ENCODE measurements at places on chromosomes 7 and 10. TPM values are rescaled to one million over a fixed set of nuclear protein-coding genes. Genes with fewer than 3 reads are reported as not detected.

DNA sequence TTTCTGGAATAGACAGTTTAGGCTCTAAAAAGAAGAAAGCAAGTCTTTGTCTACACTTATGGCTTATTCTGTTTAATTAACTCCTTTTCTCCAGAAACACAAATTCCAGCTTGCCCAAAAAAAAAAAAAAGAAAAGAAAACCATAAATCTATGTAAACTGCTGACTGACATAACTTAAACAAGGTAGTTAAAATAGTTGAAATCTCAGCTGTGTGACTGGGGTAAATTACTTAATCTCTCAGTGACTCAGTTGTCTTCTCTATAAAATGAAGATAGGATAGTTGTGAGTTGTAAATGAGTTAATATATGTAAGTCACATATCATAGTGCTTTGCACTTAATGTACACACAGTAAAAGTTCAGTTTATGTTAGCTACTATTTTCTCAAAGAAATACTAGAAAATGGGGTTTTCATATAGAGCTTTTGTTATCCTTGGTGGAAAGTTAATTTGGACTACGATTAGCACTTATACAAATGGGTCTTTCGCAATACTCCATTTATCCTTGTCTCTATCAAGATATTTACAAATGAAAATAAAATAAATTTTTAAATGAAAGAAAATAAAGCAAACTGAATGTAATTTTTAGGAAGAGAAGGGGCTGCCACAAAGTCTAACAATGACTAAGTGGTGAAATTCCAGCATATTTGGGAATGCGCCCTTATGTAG is 200.9 kb downstream of the MBL2 start:
- no peak for DNase-seq

DNA sequence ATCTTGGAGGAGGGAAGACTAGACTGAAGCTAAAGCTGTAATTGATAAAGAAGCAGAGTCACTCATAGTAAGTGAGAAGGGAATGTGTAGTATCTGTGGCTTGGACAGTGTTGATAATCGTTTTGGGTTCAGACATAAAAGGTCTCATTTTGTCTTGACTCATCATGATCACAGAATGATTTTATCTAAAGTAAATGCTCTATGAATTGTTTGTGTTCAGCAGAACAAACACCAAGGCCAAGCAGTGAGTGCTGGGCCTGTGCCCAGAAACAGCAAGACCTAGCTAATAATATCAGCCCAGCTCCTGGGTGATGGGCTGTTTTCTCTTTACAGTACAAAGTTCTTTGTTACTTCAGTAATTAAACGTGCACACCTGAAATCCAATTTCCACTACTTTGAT is 26.7 kb upstream of the CD36 start:
- DNase-seq, result no peak

DNA sequence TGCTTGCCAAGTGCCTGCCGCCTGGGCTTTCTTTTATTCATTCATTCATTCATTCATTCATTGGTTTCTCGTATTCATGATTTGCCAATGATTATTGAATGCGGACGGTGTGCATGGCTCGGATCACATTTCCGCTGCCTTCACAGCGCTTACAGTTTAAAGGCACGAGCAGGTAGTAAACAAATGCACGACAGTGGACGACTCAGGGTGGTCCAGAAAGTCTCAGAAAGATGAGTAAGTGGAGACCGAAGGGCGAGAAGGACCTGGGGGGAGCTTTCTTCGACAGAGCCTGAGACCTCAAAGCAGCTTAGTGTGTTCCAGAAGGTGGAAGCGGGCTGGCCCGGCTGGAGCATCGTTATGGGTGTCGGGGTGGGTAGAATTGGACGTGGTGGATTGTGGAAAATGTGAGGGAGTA is 506 bp downstream of the MCM10 start:
- DNase-seq, result no peak

- DNase-seq, result no peak
Observed at GRCh38 chr7:151795168-151795811, 81.6 kb downstream of the PRKAG2 start.

DNA sequence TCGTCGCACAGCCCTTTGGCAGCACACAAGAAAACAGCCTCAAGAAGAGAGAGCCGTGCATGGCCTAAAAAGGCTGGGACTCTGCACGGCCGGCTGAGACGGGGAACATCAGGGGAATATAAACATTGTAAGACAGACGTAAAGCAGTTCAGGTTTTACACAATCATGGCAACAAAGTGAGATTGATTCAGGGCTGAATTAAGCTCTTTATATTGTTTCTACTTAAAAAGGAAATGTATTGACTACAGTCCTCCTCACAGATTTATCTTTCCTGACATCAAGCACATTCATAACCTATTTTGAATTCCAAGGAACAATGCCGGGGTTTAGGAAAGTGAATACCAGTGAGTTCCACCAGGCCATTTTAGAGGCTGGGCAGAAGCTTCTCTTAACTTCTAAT is 25.2 kb downstream of the SORBS1 start:
- no peak for DNase-seq

GRCh38 chr7:27073076-27073475 is 22.7 kb downstream of the HOXA1 start:
- no peak for DNase-seq

DNA sequence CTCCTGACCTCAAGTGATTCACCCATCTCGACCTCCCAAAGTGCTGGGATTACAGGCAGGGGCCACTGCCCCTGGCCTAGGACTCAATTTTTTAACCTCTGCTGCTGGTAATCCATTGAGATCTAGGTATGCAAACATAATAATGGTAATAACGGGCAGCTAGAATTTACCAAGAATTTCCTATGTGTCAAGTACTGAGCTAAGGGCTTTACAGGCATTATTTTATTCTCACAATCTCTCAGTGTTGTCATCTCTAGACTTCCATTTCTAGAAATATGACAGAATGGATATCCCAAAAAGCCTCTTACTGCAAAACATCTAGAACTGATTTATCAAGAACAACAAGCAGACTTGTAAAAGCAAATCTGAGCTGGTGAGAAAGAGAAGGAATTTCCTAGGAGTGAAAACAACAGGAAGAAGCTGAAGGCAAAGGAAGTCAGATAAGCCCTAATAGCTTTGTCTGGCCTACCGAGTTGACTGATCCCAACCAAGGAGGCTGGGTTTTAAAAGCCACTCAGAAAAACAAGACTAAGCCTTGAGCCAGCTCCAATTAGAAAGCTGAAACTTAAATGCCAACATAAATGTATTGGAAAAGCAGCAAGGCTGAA is 70.6 kb downstream of the CCDC71L start:
- no peak for DNase-seq

GRCh38 chr10:126654579-126654978 is 15.9 kb downstream of the C10orf90 start:
- DNase-seq, result no peak

- DNase-seq, result no peak
Observed at GRCh38 chr10:87575851-87576250, 71.2 kb downstream of the MINPP1 start.

GRCh38 chr7:21967598-21968003 is 21.9 kb upstream of the CDCA7L start:
- DNase-seq, result no peak

GRCh38 chr7:127872122-127872521 is 159.1 kb downstream of the LRRC4 start:
- DNase-seq, result no peak

DNA sequence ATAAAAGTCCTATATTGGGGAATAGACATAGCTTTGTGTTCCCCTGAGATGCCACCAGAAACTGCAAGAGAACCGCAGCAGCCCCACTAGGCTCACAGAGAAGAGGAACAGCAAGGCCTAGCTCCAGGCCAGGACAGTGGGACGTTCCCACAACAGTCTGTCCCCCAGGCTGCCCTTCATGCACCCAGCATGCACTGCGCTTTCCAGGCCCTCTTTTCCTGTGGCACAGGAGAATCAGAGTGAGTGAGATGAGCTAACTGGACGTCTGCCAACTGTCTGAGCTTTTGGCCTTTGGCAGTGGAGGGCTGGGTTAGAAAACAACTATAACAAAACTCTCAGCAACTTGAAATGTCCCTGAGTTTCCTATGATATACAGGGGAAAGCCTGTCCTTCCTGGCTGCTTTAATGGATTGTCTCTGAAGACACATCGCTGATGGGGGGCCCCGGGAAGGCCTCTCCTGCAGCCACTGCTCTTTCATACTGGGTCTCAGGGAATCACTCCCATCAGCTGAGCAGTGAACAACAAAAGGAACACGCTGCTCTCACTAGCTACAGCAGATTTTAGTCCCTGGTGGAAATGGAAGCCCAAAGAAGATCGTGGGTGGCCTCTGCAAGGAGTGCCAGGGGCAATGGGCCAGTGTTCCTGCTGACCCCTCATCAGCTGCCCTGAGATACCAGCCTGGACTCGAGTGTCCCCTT is 53.5 kb downstream of the PODXL start:
- no peak for DNase-seq

- no peak for DNase-seq
Observed at GRCh38 chr7:17134786-17135185, 163.7 kb upstream of the AHR start.

DNA sequence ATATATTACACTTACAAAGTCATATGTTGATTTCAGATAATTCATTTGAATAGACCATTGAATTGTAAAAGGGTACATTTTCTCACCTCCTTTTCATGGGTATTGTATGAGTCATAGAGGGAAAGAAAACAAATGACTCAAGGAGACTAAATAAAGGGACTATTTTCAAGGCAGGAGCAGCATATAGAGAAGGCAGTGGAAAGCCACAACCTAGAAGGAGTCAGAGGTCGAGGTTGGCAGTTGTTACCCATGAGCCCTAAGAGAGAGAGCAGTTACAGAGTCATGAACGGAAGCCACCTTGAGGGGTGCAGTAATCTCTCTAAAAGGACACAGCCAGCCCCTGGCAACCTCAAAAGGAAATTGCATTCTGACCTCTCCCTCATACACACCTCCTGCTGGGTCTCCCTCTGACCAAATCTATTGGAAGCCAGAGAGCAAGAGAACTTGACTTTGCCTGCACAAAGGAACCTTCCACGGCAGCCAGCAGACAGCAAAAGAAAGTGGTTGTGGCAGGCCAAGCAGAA is 137.9 kb downstream of the GRM8 start:
- DNase-seq, result no peak

- no peak for DNase-seq
Observed at GRCh38 chr10:95987685-95988426, 55.5 kb upstream of the CCNJ start.

DNA sequence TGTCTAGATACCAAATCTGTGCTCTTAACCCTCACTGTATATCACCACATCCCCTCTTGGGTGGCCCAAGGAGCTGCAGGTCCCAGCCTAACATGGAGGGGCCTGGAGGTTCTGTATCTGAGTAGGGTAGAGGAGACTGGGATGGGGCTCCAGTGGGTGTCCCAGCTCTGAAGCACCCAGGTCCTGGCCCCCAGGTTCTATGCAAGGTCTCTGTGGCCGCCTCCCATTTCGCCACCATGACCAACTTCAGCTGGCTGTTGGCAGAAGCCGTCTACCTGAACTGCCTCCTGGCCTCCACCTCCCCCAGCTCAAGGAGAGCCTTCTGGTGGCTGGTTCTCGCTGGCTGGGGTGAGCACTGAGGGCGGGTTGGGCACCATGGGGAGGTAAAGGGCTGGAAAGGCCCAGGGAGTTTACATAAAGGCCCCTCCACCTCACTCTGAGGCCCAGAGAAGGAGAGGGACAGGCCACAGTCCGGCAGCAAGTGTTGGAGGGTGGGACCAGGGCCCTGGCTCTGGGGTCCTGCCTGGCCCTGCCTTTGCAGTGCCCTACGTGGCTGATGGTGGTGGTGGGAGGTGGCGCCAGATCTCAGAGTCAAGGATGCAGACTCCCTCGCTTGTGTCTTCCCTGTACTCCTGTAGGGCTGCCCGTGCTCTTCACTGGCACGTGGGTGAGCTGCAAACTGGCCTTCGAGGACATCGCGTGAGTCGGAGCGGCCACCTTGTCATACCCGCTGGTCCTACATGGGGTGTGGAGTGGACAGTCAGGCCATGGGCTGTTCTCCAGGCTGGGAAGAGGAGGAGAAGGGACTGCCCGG is 10.2 kb downstream of the GHRHR start:
- DNase-seq, result no peak

- no peak for DNase-seq
Observed at GRCh38 chr7:75639071-75639885, 99.5 kb downstream of the HIP1 start.

DNA sequence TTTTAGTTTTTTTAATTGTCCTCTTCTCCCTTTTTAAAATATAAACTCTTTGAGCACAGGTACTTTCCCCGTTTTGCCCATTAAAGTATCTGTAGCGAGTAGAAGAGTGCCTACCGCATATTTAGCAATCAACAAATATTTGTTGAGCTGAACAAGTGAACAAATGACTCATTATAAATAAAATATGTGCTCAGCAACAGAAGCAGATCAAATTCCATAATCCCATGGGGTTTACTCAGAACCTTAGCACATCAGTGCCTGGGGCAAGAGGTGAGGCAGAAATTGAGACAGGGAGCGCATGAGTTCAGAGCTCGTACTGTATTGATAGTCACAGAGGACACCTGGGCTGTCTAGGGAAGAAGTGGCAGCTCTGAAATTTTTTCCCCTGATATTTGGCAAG is 161.0 kb downstream of the SEM1 start:
- DNase-seq, result no peak

DNA sequence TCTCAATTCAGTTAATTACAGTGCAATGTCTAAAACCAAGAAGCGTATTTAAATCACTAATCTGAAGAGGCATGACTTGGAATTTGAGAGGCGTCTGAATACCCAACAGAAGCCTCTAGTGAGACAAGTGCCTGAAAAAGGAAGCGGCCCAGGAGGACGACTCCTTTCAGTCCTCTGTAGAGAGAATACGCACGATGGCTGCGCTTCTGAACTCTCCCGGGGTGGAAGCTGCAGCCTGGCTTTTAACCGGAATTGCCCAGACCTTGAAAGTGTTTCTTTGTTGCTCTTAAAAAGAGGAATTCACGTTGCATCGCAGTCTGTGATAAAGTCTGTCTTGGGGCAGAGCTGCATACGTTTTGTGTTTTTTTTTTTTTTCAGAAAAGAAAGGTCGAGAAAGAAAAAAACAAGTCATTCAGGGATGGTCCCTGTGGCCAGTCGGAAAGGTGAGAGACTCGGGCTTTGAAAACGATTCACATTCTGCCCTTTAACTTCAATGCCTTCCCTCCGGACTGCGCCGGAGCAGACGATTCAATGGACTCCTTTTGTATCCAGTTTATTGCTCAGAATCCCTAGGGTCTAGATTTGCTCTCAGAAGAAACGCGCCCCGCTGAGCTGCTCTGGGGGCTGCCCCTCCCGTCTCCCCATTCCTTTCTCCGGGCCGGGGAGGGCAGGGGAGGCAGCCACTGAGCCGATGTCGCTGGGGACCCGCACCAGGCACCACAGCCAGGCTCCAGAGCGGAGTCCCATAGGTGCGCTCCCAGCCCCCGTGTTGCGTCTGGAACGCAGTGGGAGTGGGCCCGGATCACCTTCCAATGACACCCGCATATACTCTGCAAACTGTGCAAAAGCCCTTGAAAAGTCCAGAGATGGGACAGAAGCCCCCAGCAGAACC is 994 bp upstream of the PTF1A start:
- DNase-seq, result no peak

- DNase-seq, result no peak
Observed at GRCh38 chr7:56023500-56023899, 27.7 kb downstream of the PSPH start.

GRCh38 chr10:102644646-102645387 is 538 bp downstream of the TRIM8 start:
- peak; percentile 56 for DNase-seq

The COL1A2 gene
- 85.4 TPM for total RNA-seq

The FAM241B gene
- 18.6 TPM for total RNA-seq

The ARPC1B gene
- total RNA-seq, result 61.8 TPM

The RNF32 gene
- total RNA-seq, result 1.2 TPM

The CALML3 gene
- not detected for total RNA-seq

The CFAP70 gene
- total RNA-seq, result 0.30 TPM

The TCAF2 gene
- 0.31 TPM for total RNA-seq

The SVIL gene
- 15.4 TPM for total RNA-seq

The KCNH2 gene
- total RNA-seq, result 7.7 TPM

The EPHB4 gene
- total RNA-seq, result 113 TPM

The CCDC146 gene
- total RNA-seq, result 2.4 TPM

The NUDT13 gene
- 1.9 TPM for total RNA-seq

The C7orf57 gene
- 0.56 TPM for total RNA-seq
